ENCODE measurements at places on chromosomes 12 and 14.

DNA sequence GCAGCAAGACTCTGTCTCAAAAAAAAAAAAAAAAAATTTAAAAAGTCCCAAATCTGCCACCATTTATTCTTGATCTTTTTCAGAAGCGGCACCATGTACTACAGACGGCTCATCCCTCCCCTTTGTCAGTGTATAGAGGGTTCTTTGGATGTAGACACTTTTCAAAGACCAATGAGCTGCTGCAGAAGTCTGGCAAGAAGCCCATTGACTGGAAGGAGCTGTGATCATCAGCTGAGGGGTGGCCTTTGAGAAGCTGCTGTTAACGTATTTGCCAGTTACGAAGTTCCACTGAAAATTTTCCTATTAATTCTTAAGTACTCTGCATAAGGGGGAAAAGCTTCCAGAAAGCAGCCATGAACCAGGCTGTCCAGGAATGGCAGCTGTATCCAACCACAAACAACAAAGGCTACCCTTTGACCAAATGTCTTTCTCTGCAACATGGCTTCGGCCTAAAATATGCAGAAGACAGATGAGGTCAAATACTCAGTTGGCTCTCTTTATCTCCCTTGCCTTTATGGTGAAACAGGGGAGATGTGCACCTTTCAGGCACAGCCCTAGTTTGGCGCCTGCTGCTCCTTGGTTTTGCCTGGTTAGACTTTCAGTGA, 6.5 kb upstream of the ACACB start:
- no peak for DNase-seq

GRCh38 chr12:48351022-48351708, 446 bp upstream of the ZNF641 start:
- DNase-seq: peak; percentile 65

DNA sequence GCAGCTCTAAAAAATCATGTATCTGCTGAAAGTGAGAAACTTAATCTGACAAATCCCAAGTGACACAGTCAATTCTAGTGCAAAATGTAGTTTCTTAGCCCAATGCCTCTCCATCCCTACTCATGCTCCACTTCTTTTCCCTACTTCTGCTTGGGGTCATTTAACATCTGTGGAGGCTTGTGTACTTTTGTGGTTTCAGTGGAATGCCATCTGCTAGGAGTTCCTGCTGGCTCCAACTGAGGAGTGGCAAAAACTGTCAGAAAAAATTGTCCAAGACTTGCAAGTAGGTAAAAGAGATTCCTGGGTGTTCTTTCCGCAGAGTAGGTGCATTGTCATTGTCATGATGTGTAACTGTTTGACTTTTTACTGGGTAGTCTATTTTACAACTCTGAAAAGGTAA, 12.5 kb upstream of the AVPR1A start:
- no peak for DNase-seq

DNA sequence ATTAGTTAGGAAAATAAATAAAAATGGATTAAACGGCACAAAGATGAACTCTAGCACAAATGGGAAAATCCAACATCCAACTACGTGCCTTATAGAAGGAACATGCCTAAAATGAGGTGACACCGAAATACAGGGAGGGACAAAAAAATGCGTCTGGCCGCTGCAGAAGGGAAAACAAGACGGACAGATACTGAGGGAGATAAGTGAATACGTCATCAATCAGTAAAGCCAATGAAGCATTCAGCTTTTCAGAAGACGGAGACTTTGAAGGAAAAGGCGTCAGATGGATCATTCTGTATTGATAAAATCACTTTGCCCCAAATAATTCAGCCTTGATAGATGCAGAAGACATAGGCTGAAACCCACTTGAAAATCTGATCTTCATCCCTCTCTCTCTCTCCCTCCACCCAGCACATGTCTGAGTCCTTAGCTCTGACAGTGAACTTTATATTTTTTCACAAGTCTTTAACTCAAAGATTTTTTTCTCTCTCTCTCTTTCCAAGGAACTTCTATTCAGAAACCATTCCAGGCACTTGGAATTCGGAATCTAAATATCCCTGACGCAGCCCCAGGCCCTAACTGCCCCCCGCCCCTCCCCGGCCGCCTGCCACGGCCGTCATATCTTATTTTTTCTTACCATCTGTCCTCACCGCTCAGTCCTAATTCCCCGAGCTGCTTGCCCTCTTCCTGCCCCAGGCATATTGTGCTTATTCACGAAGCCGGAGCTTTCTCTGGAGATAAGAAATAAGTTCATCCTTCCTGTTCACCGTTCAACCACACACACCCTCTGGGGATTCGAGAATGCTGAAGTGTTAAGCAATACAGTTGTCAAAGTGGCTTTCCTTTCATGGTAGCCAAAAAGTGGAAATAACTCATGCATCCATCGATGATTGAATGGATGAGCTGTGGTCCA, 35.5 kb upstream of the RFLNA start:
- no peak for DNase-seq

- DNase-seq: no peak
These were observed 292.6 kb upstream of the CAND1 start for GRCh38 chr12:66976526-66976925.

- peak; percentile 64 for DNase-seq
These were observed at the start of gene DNAJC22 for GRCh38 chr12:49346659-49347310. Gene DNAJC22 (plus strand): TSS chr12:49346888. CDS start chr12:49348873, 1,985 bp downstream.

Data from HuH-7 (cell line).